ENCODE measurements at places on chromosomes 3 and 15. TPM values are rescaled to one million over a fixed set of nuclear protein-coding genes. Genes with fewer than 3 reads are reported as not detected.

DNA sequence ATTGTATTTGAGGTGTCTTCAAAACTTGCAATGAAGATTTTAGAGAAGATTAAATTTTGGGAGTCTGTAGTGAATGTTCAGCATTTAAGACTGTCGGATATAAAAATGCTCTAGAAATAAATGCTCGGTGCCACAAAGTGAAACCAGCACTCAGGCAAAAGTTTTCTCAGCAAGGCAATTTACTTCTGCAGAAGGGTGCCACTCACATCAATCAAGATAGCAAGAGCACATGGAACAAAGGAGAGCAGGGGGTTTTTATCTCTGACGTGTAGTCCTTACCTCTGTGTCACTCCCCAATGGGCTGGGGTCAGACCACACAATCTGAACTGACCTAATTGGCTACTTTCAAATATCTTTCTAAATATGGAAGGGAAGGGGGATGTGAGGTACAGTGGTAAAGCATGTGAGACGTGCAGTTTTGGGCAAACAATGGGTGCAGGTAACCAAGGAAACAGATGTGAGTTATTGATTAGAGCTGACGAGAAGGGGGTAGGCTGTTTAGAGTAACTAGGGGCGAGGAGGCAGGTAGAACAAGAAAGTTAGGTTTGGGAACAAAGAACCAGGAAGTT is 23.4 kb upstream of the FXR1 start:
- no peak for DNase-seq

DNA sequence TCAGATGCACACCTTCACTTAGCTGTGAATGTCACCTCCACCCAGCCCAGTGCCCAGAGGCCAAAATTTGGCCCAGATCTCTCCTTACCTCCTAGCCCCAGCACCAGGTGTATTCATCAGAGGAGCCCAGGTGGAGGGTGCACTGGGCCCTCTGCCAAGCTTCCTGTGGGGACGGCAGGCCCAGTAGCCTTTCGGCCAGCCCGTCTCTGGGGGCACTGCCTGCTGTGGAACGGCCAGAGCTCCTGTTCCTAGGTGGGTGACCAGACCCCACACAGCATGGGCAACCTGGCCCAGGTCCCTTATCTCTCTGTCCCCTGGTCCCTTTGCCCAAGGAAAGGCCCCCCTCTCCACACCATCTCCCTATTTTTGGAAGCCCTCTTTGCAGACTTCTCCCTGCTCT is 67.8 kb downstream of the AAGAB start:
- no peak for DNase-seq

- no peak for DNase-seq
Observed at GRCh38 chr3:147906285-147906684, 497.1 kb downstream of the ZIC1 start.

GRCh38 chr3:128725547-128726022 is 398 bp upstream of the RAB7A start:
- DNase-seq = no peak

DNA sequence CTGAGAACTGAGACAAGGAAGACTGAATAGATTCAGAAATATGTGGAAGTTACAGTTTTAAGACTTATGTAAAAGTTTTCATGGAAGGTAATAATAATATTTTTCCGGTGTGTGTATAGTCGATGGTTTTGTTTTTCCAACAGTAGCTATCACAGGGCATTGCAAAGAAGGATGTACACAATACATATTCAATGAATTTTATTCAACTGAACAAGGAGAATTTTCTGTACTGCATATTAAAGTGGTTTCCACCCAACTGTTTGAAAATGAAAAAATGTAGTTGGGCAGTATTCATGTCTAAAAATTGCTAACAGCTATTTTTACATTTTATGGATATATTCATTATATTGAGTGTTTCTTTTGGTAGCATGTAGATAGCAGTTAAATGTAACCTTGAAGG is 350.3 kb upstream of the ATP10A start:
- DNase-seq = no peak

DNA sequence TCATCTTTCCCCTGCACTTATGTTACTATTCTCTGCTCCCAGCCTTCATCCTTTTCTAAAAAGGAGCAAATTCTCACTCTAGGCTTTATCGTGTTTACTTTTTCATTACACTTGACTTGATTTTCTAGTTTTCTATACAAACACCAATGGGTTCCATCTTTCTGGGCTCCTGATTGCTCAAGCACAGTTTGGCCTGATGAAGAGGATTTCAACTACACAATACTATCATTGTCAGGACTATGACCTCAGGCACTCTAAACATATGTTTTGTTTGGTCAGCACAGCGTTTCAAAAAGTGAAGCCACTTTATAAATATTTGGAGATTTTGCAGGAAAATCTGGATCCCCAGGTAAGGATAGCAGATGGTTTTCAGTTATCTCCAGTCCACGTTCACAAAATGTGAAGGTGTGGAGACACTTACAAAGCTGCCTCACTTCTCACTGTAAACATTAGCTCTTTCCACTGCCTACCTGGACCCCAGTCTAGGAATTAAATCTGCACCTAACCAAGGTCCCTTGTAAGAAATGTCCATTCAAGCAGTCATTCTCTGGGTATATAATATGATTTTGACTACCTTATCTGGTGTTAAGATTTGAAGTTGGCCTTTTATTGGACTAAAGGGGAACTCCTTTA is 86.2 kb downstream of the TGFBR2 start:
- DNase-seq = no peak

DNA sequence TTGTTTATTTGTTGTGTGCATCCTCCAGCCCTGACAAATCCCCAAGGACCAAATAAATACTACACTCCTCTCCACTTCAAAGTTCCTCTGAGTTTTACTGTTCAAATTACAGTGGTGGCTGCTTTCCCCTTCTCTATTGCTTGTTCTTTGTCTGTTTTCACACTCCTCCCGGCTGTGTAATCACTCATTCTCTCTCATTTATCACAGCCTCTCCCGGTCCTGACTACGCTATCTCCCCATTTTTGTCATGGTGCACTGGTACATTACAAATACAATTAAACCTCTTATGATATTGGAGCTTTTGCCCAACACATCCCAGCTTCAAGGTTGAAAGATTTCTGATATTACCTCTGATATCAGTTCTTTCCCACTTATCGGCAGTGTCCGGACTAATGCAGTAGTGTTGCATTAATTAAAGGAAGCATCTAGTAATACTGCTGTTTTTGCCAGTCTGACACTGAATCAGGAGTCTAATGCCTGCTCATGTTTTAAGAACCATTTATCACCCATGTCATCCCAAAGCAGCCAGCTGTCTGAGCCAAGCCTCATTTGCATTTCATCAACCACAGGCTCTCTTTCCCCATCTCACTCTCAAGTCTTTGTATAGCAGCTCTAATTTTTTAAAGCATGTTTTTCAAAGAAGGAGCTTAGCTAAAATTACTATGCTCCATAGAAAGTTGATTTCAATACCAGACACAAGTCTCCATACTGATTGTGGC is 740.5 kb downstream of the ROBO2 start:
- DNase-seq = no peak

DNA sequence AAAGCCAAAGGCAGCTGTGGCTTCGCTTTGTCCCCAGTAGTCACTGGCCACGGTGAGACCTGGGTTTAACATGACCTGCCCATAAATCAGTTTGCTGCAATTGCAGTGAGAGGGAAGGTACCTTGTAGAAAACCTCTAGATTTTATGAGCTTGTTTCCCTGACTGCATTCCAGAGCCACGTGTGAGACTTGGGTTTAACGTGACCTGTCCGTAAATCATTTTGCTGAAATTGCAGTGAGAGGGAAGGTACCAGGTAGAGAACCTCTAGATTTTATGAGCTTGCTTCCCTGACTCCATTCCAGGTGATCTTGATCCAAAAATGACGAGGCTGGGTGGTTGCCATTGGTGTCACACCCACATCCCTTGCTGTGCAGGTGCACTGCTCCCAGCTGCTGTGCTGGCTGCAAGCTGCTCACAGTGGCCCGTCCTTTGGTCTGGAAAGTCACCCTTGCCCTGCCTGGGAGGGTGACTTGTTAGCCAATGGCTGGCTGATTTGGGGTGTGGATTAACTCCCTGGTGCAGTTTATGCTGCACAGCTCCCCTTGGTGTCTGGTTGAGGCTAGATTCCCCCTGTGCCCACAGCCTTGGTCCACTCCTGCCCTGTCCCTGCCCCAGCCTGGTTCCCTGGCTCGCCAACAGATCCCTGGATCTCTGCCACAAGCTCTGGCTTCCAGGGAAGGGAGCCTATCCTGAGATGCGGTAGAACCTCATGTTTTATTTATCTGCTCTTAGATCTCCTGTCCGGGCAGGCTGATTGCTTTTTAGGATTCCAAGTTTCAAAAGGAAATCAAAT is 192.7 kb upstream of the CTDSPL start:
- DNase-seq = peak; percentile 36

- DNase-seq = no peak
Observed at GRCh38 chr3:125232401-125232800, 19.9 kb upstream of the SLC12A8 start.

DNA sequence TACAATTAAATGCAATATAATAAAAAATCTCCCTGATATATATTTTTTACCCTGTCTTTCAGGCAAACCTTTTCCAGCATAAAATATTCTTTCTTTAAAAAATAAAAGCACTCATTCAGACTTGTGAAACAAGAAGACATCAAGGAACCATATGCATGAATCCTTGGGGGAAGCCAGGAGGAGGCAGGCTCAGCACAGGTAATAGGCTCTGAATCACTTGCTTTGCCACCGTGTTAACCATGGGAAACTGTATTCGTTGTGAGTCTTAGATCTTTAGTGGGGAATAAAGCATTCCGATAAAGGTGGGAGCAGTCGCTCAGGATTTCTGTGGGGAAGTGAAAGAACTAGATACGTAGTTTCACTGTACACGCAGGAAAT is 42.4 kb downstream of the FBN1 start:
- no peak for DNase-seq

GRCh38 chr3:33240261-33240660 is 21.7 kb upstream of the SUSD5 start:
- DNase-seq = no peak

DNA sequence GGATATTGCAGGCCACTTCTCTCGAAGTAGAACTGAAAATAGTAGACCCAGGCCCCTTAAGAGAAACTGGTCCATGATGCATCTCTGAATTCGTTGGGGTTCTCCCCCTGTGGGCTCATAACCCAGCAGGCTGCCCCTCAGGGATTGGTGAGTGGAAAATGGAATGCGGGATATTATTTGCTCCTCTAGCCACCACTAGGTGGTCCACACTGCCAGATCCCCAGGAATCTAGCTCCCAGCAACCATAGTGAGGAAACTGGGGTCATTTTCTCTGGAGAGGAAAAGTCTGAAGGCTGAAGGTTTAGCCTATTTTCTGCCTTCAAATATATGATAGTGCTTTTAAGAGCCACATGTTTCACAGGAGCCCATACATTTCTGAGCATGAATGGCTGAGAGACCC is 6.7 kb downstream of the CX3CR1 start:
- DNase-seq = no peak

GRCh38 chr15:80323285-80323684 is 71.3 kb upstream of the CTXND1 start:
- no peak for DNase-seq

- DNase-seq = no peak
Observed at GRCh38 chr3:30694148-30694547, 87.7 kb downstream of the TGFBR2 start.

DNA sequence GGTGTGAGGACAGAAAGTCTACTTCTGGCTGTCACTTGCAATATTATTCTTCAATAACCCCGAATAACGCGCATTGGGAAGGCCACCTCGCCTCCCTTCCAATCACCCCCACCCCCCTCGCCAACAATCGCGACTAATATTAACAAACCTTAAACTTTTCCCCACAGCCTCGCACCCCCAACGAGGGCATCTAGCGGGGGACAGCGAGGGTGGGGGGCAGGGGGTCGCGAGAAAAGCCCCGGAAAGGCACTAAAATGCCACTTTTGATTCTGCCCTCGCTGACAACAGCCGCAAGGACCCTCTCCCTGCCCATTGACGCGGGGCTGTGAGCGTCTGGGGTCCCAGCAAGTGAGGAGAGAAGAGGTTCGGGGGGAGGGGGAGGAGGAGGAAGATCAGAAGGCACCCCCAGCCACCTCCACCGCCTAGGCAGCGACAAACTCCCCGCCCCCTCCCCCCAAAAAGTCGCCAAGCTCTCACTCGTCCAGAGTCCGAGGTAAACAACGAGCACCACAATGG is 868 bp downstream of the SATB1 start:
- no peak for DNase-seq

DNA sequence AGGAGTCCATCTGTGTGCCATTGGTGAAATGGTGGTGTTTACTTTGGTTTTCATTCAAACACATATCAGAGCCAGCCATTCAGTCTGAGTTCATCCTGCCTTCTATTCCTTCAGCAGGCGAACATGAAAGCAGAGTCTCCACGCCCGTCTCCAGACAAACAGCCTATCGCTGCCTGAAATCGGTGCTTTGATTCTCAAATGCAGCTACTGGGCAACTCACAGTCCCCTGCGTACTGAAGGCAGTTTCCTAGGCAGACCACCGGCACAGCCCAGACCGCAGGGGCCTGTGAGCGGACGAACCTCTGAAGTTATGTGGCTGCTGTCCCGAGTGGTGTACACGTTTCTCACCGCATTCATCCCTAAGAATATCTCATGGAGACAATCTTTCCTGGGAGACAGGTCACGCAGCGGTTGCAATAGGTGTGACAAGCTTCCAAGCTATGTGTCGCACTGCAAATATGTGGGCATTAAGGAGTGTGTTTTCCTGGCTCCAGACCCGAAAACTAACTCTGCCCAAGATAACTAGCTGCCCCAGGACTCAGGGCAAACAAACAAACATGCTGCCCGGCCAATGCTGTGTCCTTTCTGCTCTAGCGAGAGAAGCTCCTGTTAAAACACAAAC is 16.9 kb upstream of the RYR3 start:
- no peak for DNase-seq

- DNase-seq = no peak
Observed at GRCh38 chr15:98530570-98530969, 117.8 kb upstream of the IGF1R start.

- DNase-seq = peak; percentile 40
Observed at GRCh38 chr3:12139111-12139511, 19.6 kb downstream of the TIMP4 start.

- DNase-seq = no peak
Observed at GRCh38 chr3:182501856-182502255, 291.4 kb upstream of the ATP11B start.

DNA sequence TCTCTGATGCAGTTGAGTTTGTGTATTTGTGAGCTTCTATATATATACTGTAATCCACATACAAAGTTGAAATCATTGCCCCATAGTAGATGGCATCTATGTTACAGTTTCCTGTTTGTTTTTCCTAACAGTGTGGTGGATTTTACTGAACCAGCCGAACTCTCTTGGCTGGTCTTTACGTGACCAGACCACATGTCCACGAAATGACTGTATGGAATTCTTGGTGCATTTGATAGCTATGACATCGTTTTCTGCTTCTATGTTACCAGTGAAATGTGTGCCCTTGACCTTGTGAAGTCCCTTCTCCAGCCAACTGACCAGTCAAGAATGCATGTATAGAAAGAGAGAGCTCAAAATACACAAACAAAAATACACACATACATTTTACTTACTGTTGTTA is 1.8 kb downstream of the KCNMB2 start:
- DNase-seq = no peak

GRCh38 chr3:32309654-32310242 is 71.3 kb downstream of the CMTM8 start:
- no peak for DNase-seq

- DNase-seq = no peak
Observed at GRCh38 chr3:113783463-113783862, 36.6 kb downstream of the ATP6V1A start.

ZDHHC23 gene
- 2.2 TPM for total RNA-seq

ATP13A4 gene
- total RNA-seq = 0.29 TPM

ARGFX gene
- total RNA-seq = not detected

ATRIP gene
- total RNA-seq = 3.9 TPM

GOLGA8K gene
- 0.63 TPM for total RNA-seq

GOLGA6L7 gene
- total RNA-seq = not detected

TYRO3 gene
- total RNA-seq = 21.0 TPM

Data from left cardiac atrium (tissue), 4 donors.